Activated T-cell treated with anti-CD3 and anti-CD28 coated beads, Interleukin-2, amount 50 U/mL, for 72 hours (primary cell): ENCODE measurements at places on chromosomes 2 and 18. TPM values are rescaled to one million over a fixed set of nuclear protein-coding genes. Genes with fewer than 3 reads are reported as not detected.

The CTAGE1 gene
- not detected for total RNA-seq

The SERPINB2 gene
- not detected for total RNA-seq

The FBXO36 gene
- total RNA-seq, result 2.1 TPM

The CASP8 gene
- 78.7 TPM for total RNA-seq

The LRRC30 gene
- not detected for total RNA-seq

The CTNNA2 gene
- not detected for total RNA-seq

The DNAH7 gene
- total RNA-seq, result not detected

The CFC1 gene
- not detected for total RNA-seq

The TAF4B gene
- total RNA-seq, result 32.4 TPM

The SYT4 gene
- total RNA-seq, result not detected

The C2orf15 gene
- total RNA-seq, result 1.7 TPM

DNA sequence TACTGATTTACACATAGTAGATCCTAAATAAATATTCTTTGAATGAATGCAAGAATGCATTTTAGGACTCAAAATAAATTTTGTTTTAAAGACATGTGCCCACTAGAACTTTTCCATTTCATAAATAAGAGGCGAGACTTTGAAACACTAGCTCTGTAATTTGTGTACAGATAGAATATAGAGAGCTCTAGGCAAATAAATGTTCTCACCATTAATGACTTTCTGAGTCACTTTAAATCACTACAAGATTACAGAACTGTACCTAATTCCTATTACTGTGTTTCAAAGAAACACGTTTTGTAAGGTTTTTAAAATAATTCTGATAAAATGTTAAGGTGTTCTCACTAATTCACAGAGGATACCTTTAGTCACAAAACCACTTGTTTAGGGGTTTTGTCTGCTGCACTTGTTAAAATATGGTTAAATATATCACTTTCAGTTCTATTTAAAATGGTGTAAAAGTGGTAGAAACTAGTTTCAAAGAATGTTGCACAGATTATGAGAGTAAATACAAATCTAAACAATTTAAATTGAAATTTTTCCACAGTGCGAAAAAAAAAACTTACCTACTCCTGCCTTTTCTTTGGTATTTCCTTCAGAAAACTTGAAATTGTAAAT is 158.7 kb upstream of the ZC3H15 start:
- DNase-seq, result no peak

DNA sequence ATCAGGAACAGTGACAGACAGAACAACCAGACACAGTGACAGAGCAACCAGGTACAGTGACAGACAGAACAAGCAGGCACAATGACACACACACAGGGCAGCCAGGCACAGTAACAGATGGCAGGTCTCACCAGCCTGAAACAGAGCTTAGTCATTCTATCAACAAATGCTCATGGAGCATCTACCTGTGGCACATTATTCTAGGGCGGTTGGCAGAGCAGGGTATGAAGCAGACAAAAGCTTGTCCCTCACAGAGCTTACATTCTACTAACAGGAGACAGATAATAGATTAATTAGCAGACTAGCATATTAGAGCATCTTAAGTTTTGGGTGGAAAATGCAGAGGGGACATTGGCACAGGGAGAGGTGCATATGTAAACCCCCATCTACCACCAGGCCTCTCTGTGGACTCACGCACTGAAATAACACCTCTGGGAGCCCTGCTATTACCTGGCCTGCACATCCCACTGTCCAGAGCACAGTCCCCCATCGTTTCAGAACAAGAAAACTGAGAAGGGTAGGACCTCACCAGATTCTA is 64.1 kb upstream of the RAB6C start:
- no peak for DNase-seq

GRCh38 chr2:210842896-210843295 is 286.5 kb downstream of the CPS1 start:
- DNase-seq, result no peak

- no peak for DNase-seq
These were observed 344.0 kb downstream of the SOX11 start for GRCh38 chr2:6036211-6036610.

- no peak for DNase-seq
These were observed 30.4 kb upstream of the IL36G start for GRCh38 chr2:112947374-112947773.

DNA sequence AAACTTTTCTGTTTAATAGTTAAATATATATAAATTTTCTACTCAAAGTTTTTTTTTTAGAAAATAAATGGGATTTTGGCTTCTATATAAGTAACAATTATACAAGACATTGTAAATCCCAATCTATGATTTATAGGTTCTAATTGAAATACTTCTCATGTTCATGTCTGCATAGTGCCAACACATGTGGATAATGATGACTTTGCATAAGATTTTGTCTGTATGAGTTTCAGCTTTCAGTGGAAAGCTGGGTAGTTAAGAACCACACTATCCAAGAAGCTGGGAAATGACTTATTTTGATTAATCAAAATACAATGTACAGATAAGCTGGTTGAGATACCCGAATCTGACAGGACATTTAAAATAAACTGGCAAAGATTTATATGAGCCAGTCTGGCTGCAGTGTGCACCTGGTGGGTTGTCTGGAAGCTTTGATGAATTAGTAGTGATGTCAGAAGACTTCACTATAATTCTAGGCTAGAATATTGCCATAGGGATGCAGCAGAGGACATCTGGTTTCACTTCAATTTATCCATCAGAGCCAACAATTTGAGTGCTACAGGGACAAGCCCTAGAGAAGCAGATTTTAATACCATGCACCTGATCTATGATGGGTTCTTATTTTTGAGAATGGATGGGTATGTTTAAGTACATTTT is 45.4 kb downstream of the EML6 start:
- DNase-seq, result no peak

- no peak for DNase-seq
These were observed 30.9 kb downstream of the SMCHD1 start for GRCh38 chr18:2686349-2686968.

DNA sequence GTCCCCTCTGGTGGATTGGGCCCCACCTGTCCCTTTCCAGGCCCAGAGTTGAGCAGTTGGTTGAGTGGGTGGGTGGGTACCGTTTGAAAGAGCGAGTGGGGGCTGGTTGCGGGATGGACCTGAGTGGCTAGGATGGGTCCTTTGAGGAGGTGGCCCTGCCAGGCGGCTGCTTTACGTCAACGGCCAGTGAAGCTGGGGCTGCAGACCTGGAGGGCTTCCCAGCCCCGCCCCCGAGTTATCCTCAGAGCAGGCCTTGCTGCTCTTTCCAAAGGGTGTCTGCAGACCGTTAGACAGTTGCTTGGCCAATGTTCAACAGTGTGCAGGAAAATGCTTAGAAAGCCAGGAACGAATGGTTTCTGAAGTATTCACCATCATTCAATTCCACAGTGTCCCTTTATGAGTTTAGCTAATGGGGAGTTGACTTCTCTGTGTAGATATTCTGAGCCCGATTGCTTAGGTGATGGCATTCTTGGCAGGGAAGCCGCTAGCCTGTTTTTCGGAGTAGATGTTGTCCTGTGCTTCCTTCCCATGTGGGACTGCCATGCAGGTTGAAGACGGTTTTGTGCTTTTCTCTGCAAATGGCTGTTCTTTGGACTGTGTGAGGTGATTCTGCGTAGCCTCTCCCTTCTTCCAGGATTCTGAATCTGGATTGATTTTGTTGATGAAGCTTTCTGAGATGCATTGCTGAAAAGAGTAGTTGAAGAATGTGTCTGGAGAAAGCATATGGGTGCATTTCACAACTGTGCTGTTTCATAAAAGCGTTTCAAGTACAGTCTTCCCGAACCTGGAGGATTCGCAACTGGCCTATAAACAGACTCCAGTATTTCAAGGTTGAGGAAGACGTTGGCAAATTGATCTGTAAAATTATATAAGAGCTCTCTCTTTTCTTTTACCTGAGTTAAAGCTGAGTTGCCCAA is 45.8 kb downstream of the LDLRAD4 start:
- DNase-seq, result no peak

DNA sequence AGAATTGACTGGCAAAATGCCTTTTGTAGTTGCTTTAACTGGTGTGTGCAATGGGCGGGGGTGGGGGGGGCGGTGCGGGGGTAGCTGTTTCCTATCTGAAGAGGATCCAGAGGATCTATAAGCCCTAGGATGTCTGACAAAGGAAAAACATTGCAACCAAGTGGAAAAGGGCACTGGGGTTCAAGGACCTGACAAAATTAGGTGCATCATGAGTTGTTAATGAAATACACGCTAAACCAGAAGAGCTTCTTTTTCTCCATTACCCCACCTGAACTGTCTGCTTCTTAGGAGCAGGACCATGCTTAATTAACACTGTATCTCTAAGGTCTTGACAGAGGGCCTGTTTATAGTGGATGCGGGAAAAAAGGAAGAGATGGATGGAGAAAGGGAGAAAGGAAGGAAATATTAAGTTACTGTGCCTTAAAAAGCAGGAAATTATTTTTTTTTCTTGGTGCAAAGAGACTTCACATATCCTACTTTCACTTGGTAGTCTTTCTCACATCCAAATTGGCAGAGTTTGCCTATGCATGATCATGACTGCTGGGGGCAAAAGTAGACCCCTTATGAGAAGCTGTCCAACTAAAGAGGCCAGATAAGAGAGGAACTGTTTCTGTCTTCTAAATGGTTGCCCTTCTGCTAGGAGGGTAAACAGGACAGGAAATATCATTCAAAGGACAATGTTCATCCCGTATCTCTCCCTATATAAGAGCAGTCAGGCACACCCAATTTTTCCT is 4.6 kb downstream of the RND3 start:
- no peak for DNase-seq

DNA sequence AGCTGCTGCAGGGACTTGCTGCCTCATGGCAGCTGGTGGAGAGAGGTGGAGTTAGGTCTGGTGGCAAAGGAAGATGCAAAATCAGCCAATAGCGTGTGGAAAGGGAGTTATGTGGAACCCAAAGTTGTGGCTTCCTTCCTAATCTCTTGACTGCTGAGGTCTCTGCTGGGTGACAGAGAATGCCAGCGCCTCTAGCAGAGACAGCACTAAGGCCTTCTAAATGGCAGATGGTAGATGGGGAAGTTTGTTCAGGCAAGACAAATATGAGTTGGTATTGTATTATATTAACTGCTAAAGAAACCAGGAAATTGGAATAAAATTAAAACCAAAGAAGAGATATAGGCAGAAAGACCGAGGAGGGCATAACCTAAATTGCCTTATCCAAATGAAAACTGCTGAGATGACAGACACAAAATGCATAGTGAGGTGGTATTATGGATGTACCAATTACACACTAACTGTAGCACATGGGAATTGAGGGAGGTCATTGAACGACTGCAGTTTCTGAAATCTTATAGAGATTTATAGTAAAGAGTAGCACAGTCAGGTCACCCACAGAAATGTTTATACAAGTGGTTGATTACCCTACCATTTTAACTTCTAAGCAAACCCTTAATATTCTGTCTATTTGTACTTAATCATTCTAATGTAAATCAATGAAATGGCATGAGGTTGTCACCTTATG is 246.6 kb upstream of the SESTD1 start:
- DNase-seq, result no peak

- DNase-seq, result no peak
These were observed 16.8 kb upstream of the LYPD6 start for GRCh38 chr2:149313512-149313972.

DNA sequence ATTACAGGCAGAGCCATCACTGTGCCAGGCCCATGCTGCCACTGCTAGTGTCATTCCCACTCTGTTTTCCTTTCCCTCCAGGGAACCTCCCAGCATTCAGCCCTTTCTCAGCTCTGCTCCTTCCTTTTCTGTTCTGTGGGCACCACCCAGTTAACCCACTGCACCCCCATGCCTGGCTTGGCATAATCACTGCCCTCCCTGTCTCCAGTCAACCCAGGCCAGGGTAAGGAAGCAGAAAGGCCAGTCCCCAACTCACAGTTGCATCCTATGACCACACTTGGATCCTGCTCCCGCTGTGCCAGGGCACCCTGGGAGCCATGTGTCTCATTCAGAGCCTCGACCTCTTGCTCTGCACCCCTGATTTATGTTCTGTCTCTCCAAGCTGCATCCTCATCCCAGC is 32.2 kb downstream of the DPYSL5 start:
- DNase-seq, result no peak

DNA sequence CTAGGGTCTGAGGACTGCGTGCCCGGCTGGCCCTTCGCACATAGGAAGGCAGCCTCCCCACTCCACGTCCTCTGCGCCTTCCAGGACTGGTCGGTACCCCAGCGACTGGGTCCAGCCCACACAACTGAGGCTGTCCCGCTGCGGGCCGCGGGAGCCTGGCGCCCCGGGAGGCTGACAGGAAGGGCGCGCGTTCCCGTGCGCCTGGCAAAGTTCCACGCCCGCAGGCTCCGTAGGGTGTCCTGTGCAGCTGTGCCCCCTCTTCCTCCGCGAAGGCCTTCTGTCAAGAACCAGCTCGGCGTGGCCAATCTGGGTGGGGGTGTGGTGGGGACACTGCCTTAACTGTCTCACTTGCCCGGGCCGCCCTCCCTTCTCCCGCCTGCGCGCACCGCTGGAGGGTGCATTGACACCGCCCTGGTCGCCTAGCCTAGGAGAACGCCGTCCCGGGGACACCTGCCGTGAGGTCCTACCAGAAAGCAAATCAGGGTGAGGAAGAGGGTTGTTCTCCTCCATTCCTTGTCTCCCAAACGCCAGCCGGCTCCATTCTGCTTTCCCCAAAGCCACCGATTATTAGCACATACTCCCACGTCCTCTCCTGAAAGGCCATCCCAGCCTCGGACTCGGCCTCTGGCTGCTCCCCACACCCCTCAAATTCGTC is 618 bp upstream of the LYPD1 start:
- no peak for DNase-seq

GRCh38 chr2:172710584-172711047 is 25.0 kb upstream of the RAPGEF4 start:
- DNase-seq, result peak; percentile 24

DNA sequence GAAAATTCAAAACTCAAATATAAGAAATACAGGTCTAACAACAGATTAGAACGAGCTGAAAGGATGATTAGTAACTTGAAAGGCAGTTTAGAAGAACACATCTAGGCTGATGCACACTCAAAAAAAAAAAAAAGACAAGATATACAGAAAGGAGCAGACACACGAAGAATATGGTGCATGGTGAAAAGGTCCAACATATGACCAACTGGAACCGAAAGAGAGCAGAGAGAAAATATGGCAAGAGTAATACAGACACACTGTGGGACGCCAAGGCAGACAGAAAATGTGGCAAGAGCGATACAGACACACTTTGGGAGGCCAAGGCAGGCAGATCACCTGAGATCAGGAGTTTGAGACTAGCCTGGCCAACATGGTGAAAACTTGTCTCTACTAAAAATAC is 39.8 kb downstream of the NDUFA10 start:
- DNase-seq, result no peak

DNA sequence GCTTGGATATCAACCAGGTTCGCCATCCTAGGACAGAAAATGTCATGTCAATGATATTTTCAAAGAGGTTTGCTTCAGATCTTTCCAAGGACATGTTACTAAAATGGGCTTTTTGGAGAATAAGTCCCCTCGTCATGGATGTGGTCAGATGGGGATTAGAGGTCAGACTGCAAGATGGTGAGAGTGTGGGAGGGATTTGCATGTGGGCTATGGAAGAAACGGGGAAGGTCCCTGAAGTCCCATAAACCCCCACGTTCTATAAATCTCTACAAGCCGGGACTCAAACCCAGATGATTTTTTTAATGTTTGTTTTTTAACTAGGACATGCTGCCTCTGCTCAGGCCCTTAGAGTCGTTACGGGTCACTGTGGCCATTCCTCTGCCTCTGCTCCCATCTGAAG is 37.7 kb upstream of the IGFBP5 start:
- DNase-seq, result no peak
